ENCODE measurements at places on chromosomes 11 and 22. TPM values are rescaled to one million over a fixed set of nuclear protein-coding genes. Genes with fewer than 3 reads are reported as not detected.

DNA sequence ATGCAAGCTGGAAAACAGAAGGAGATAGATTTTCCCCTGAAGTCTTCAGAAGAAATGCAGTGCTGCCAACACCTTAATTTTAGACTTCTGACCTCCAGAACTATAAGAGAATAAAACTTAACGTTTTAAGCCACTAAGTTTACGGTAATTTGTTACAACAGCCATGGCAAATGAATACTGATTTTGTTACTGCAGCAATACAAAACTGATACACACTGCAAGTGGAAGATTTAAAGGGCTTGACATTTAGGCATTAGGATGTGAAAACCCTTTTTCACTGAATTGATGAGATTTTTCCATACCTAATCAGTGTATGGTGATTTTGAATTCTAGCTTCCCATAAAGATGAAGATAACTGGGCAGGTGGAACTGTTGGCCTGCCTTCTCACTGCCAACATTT is 22.1 kb upstream of the LMO2 start:
- no peak for DNase-seq

- DNase-seq: no peak
Measured at GRCh38 chr11:45155627-45156180, 9.3 kb downstream of the PRDM11 start.

DNA sequence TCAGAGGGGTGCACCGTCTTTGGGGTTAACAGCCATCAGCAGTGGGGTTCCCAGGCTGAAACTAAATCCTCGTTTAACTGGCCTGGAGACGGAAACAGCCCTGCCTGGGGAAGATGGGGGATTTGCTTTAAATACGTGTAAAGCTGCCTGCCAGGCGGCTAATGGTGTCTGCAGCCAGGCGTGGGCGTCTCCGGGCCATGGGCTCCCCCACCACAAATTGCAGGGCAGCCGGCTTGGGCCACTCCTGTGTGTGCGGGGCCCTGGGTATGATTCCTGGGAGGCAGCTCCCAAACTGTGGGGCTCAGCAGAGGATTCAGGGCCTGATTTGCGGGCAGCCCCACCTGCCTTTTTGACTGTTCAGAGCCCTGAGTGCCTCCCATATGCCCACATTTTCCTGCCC is 110.5 kb downstream of the KCNQ1 start:
- peak; percentile 71 for DNase-seq

- DNase-seq: no peak
Measured at GRCh38 chr22:42708417-42708816, 12.3 kb downstream of the A4GALT start.

DNA sequence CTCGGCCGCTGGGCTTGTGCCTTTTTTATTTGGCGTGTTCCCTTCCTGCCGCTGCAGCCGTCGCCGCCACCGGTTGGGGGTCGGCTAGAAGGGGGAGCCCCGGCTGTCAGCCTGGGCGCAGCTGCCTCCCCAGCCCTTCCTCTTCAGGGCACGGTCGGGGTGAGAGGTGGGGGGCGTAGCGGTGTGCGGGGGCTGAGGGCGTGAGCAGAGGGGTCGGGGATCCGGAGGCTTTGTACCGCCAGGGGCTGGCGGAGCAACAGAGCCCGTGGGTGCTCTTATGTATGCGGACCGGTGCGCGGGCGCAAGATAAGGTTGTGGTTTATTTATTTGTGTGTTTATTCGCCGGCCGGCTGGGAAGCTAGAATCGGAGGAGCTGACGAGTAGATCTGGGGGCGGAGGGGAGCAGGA is 477 bp downstream of the ZBTB16 start:
- peak; percentile 80 for DNase-seq

PSMA1 gene
- total RNA-seq: 117 TPM

DNA sequence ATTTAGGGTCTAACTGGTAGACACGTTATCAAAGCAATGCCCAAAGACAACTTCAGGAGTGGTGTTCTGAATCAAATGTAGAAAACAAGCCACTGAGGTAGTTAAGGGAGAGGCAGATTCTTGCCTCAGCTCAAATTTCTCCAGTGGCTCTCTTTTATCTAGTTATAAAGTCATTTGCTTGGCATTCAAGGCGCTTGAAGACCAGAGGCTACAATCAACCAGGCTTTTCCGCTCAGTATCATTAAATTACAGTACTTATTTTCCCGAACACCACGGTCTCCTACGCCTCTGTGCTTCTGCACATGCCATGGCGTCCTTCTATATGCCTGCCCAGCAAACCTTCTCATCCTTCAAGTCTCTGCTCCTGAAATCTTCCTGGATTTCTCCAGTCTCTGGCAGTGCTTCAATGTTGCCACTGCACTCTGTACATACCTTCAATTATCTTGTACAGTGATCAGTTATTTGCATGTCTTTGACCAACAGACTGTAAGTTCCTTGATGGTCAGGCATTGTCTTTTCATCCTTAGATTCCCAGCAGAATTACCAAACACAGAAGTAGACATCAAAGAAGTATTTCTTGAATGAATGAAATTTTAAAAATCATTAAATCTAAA is 1.4 kb downstream of the POGLUT3 start:
- DNase-seq: no peak

- no peak for DNase-seq
Measured at GRCh38 chr22:29040385-29041275, 21.0 kb downstream of the C22orf31 start.

DNA sequence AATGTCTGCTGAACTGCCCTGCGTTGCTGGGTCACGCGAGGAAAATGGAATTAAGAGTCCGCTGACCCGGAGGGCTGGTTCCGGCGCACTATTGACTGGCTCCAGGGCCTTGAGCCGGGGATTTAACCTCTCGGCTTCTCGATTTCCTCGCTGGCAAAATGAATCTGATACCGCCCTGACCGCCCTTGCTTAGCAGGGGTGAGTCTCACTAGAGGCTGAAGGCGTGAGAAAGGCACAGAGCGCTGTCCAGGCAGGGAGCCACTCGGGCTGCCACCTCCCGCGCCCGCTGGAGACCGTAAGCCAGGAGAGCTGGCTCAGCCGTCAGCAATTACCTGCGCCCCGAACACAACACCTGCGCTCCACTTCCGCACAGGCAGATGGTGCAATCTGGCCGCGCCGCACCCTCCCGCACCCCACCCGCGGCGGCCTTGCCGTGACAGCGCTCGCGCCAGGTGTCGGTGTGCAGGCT is 65.6 kb downstream of the BUD13 start:
- DNase-seq: peak; percentile 63

DNA sequence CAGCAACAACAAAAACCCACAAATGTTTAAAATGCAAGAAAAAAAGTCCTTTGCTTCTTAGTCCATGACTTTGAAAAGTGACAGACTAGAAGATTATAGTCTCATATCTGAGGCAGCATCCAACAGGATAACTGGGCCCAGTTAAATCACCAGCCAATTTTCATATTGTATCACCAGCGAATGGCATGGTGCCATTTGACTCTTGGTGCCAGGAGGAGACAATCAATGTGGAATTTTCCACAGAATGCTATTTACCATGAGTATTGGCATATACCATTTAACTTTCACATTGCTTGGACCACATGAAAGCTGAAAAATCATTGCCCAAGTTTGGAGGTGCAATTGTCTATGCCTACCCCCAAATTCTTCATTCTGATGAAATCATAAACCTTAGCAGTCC is 255.5 kb downstream of the TENM4 start:
- no peak for DNase-seq

KLHL35 gene
- 1.3 TPM for total RNA-seq

- peak; percentile 79 for DNase-seq
Measured at GRCh38 chr11:105609832-105610781, at the start of gene GRIA4. GRIA4 (plus strand) TSS chr11:105610073; CDS start chr11:105610998, 925 bp downstream.

- DNase-seq: no peak
Measured at GRCh38 chr11:78838417-78838816, 263.8 kb upstream of the NARS2 start.

GRCh38 chr11:124896071-124896750 is 1.5 kb downstream of the ROBO4 start:
- no peak for DNase-seq

OR8B8 gene
- not detected for total RNA-seq

GRCh38 chr11:11117730-11118129 is 235.3 kb downstream of the CSNK2A3 start:
- no peak for DNase-seq

PAMR1 gene
- 2.3 TPM for total RNA-seq

GRCh38 chr11:114362326-114362725 is 38.0 kb downstream of the C11orf71 start:
- DNase-seq: no peak

GRCh38 chr22:42145175-42145574 is 14.6 kb upstream of the CYP2D6 start:
- DNase-seq: no peak

- no peak for DNase-seq
Measured at GRCh38 chr11:18312663-18313420, 9.1 kb downstream of the HPS5 start.

GRCh38 chr11:4466871-4467442 is 15.5 kb upstream of the OR52K1 start:
- no peak for DNase-seq

PEX16 gene
- 21.4 TPM for total RNA-seq

DNA sequence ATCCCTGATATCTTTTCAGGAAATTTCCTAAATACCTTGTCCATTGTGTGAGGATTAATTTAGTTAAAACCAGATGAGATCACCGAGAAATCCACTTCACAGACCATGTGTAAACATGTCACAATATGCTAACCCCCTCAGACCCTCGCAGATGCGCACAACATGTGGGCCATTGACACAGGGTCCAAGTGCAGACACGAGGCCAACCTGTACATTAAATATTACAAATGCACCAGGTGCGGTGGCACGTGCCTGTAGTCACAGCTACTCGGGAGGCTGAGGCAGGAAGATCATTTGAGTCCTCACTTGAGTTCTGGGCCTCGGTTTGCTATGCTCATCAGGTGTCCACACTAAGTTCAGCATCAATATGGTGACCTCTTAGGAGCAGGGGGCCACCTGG is 9.9 kb upstream of the TMPRSS4 start:
- DNase-seq: peak; percentile 24

DNA sequence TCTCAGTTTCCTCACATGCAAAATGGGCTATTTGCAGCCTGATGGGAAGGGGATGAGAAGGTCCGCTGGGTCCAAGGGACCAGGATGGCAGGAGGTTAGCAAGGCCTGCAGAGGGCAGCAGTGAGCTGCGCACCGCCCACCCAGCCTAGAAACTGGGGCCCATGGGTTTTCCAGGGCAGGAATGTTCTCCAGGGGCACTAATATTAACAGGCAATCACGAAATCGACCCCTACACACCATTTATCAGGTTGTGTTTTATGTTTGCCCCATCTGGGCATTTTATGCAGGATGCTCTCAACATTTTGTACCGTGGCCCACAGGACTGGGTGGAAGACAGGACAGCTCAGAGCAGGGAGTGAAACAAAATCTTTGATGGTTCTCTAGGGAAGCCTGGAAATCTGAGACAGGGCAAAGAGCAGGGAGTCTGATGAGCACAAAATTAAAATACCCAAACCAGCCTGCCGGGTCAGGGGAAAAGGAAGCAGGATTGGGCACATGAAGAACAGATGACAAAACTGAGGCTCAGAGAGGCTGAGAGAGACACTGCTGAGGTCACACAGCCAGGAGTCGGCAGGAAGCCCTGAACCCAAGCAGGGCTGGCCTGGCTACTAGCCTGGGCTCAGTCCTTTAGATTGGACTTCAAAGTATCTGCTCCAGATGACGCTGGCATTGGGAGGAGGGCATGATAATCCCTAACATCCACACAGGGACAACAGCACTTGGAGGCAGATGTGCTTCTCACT is 1.6 kb upstream of the BCR start:
- DNase-seq: peak; percentile 75

GRCh38 chr22:32697331-32697995 is 104.0 kb upstream of the TIMP3 start:
- DNase-seq: no peak

- DNase-seq: no peak
Measured at GRCh38 chr11:72141066-72141465, 5.5 kb downstream of the FOLR3 start.

- DNase-seq: peak; percentile 90
Measured at GRCh38 chr22:38923463-38924346, 33.7 kb upstream of the APOBEC3A start.

GRCh38 chr11:86636275-86636674 is 36.1 kb downstream of the ME3 start:
- DNase-seq: no peak

DNA sequence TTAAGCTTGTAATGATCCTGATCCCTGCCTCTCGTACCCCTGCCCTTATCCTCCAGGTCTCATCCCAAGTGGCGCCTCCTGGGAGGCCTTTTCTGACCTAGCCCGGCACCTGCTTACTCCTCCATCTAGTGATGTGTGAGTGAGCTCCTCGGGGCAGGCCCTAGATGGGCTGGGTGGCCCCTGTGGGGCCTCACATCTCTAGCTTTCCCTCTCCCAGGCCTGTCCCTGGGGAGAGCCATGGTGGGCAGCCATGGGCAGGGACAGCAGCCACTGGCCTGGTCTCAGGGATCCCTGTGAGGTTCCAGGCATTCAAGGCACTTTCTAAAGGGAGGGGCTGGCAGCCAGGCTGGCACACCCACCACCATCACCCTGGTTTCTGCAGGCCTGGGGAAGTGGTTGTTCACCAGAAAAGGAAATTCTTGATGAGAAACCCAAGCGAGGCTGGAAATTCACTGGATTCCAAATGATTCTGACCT is 27.9 kb downstream of the GNAZ start:
- no peak for DNase-seq

GRCh38 chr22:27309697-27310096 is 491.9 kb downstream of the MN1 start:
- no peak for DNase-seq

GRCh38 chr11:95078526-95078925 is 11.1 kb upstream of the ENDOD1 start:
- DNase-seq: no peak

FGF19 gene
- not detected for total RNA-seq

BLID gene
- 9.7 TPM for total RNA-seq

- DNase-seq: peak; percentile 91
Measured at GRCh38 chr11:59754859-59755700, at the start of gene STX3. STX3 (plus strand) TSS chr11:59755376; CDS start chr11:59755606, 230 bp downstream.

DNA sequence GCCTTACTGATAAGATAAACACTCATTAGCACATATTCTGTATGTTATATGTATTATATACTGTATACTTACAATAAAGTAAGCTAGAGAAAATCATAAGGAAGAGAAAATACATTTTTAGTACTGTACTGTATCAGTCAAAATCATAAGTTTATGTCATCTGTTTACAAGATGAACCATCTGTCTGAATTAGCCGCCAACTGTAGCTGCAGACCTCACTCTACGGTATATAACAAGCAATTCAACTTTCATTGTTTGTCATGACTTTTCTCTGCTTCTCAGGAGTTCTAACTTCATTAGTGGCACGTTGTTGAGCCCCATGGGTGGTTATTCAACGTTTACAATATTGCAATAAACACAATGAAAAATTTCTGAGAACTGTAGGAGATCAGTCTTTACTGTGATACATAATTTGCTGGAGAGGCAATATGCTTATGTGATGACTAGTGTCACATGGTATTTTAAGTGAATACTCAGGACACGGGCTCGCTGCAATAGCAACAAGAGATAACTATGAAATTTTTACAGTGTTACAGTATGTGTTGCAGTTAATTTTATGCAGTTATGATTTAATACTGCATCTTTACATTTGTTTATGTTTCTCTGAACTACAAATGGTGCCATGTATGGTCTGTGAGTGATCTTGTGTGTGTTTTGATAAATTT is 132.2 kb upstream of the CTSC start:
- DNase-seq: no peak

- DNase-seq: no peak
Measured at GRCh38 chr11:120034176-120034875, 103.6 kb downstream of the TRIM29 start.

GRCh38 chr22:42388130-42388797 is 43.9 kb downstream of the NFAM1 start:
- DNase-seq: no peak

All from aorta (tissue), 5 donors.